ENCODE measurements at places on chromosomes 1 and 21.

- no peak for DNase-seq
Observed at GRCh38 chr1:240597153-240597745, 14.7 kb downstream of the GREM2 start.

- DNase-seq = no peak
Observed at GRCh38 chr1:161193561-161194235, 5.2 kb downstream of the ADAMTS4 start.

- no peak for DNase-seq
Observed at GRCh38 chr1:60245324-60245723, 171.8 kb upstream of the C1orf87 start.

DNA sequence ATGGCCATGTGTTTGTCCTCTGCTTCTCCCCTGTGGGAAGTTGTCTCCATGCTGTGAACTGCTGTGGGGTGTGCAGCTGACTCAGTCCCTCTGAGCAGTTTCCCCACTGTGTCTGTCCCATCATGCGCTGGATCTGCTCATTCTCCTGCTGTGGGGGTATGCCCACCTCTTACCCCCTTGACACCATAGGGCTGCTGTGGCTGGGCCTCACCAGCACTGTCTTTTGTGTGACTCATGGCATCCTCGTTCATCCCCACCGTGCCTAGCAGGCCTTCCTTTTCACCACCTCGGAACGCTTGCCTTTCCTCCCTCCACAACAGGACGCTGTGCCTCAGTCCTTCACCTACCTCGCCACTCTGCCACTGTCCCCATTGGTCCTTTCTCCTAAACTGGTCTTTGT lies 27.3 kb downstream of the VANGL2 start:
- DNase-seq = no peak

Measured in trophoblast cell (in vitro differentiated cells and primary cell).